RCC 7860 (cell line): ENCODE measurements at places on chromosomes 2 and 18.

- no peak for DNase-seq
These were observed 1.0 kb upstream of the TUBB6 start for GRCh38 chr18:12306752-12307700.

DNA sequence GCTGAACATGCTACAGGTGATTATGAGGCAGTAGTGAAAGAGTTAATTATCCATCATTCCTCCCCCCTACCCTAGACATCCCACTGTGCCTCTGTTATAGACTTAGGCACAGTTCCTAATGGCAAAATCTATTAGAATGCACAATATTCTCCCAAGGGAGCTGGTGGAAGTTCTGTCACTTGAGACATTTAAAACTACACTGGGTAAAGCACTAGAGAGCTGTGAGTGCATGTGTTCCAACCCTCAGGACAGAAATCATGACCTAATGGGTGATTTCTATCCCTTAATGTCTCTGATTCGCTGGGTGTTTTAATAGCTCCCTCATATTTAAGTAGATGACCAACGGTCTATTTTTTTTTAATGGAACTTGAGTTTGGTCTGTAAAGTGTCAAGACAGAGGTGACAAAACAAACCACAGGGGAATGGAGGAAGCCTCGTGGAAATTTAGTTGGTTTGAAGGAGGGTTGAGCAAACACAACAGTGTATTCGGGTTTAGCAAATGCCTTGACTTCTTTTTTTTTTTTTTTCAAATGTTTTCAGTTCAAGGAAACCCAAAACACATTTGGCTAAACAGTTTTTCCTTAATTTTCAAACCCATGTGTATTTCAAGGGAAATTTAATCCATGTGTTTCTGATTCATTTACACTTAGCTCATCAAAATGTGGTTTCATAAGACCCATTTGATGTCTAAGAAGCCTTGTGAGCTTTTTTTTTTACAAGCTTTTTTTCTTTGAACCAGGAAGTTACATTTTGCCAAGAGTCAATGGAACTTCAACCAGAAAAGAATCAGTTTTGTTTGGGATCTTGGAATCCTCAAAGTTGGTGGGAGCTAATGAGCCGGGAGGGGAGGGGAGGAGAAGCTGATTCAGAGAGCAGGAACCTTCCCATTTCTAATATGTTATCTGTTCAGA is 665.1 kb upstream of the ZEB2 start:
- DNase-seq, result no peak

GRCh38 chr18:62877411-62878221 is 162.3 kb downstream of the PHLPP1 start:
- DNase-seq, result peak; percentile 59

GRCh38 chr2:10482913-10483312 is 34.8 kb upstream of the ODC1 start:
- DNase-seq, result no peak

GRCh38 chr18:66655407-66655806 is 51.5 kb upstream of the CDH19 start:
- no peak for DNase-seq

DNA sequence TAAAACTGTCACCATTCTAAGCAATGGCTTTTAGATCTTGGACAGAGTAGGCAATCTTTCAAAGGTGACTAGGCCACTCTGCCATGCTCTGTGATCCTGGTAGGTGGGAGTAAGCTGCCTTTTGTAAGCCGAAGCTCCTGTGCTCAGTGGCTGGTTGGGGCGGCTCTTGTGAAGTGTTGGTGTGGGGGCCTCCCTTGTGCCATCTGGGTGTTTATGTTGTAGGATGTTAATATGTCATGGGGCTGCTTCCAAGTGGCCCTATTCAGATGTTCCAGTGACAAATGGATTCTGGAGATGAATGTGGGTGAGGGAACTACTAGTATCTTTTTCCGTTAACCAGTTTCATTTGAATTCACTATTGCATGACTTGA is 116.8 kb upstream of the SPRED2 start:
- no peak for DNase-seq

DNA sequence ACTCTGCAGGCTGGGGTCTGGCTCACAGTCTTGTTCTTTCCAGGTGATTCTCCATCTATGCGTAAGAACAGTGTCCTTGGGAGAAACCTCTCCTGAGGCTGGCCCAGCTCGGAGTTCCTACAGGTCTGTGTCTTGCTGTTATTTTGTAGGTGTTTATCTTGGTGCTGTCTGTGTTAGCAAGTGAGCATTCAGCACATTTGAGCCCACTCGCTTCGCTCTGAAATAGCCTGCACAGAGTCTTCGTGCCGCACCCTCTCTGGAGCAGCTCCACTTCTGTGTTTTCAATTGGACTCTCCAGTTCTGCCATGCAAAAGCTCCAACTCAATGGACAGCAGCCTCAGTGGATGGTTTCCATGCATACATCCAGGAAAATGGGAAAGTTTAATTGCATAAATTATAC is 378.2 kb upstream of the ST6GAL2 start:
- DNase-seq, result no peak

GRCh38 chr2:239769554-239770245 is 255.4 kb downstream of the NDUFA10 start:
- no peak for DNase-seq

DNA sequence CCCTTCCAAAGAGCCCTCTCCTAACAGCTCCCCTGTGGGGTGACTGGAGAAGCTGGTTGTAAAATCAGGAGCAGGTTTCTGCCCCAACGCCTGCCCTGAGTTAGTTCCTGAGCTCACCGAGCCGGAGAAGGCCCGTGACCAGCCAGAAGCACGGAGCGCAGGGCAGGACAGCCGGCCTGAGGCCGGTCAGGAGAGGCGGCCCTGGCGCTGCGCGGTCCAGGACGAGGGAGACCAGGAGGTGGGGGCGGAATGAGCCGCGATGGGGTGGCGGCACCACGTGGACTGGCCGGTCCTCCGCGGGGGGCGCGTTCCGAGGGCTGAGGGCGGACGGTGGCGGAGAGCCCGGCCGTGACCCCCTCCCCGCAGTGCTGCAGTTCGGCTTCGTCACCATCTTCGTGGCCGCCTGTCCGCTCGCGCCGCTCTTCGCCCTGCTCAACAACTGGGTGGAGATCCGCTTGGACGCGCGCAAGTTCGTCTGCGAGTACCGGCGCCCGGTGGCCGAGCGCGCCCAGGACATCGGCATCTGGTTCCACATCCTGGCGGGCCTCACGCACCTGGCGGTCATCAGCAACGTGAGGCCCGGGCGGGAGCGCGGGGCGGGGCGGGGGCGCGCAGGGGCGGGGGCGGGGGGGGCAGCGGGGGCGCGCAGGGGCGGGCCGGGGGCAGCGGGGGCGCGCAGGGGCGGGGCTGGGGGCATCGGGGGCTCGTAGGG is 29.0 kb downstream of the ANO7 start:
- DNase-seq, result peak; percentile 43

GRCh38 chr18:35174093-35174731 is 66.6 kb upstream of the ZNF397 start:
- DNase-seq, result no peak

DNA sequence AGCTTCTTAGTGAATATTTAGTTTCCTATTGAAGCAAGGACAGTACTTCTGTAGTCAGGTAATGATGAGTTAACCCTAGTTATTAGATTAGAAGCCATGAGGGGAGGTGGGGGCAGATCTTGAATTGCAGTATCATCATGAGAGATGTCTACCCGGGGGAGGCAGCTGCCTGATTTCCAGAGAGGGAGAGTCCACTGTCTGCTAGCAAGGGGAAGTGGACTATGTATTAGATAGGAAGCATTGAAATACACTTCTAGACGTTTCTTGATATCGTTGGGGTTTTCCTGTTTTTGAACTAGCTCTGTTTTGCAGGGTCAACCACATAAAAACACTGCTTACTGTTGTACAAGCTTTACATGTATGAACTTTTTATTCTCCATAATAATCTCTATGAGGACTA is 38.8 kb downstream of the APLF start:
- no peak for DNase-seq

DNA sequence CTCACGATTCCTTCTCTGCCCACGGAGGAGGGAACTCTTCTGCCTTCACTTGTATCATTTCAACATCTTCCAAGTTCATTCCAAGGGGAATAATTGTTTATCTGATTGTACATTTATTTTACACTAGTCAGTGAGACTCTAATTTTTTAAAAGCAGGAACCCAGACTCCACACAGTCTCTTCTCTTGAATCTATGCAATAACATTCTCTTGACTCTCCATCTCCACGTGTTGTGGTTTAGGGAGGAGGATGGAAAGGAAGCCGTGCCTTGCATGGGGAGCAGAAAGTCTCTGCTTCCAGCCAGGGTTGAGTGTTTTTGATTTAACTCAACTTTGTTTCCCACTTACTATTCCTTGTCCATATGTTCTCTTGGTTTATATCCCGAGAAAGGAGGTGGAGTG is 131.1 kb upstream of the RIOK3 start:
- DNase-seq, result no peak

- peak; percentile 77 for DNase-seq
These were observed 53.7 kb upstream of the ARL4C start for GRCh38 chr2:234550511-234551107.

GRCh38 chr2:135409436-135409835 is 121.6 kb downstream of the ZRANB3 start:
- DNase-seq, result no peak

- no peak for DNase-seq
These were observed 114.0 kb downstream of the RAPGEF4 start for GRCh38 chr2:172849519-172850217.

DNA sequence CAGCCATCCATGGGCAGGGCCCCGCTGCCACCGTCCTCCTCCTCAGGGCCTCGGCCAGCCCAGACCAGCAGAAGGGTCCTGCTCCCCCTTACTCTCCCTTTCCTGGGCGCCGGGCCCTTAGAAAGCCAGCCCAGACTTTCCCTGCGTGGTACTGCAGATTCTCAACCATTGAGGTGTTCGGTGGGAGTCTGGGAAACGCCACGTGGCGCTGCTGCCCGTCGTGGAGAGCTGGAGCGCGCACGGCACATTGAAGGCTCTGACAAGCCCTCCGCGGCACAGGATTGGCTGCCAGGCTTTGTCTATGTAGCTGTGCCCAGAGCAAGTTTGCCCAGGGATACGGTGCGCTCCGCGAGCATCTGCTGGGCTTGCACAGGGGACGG is 10.4 kb upstream of the KLHL30 start:
- DNase-seq, result no peak

GRCh38 chr2:104866883-104867812 is 13.2 kb downstream of the POU3F3 start:
- DNase-seq, result no peak

DNA sequence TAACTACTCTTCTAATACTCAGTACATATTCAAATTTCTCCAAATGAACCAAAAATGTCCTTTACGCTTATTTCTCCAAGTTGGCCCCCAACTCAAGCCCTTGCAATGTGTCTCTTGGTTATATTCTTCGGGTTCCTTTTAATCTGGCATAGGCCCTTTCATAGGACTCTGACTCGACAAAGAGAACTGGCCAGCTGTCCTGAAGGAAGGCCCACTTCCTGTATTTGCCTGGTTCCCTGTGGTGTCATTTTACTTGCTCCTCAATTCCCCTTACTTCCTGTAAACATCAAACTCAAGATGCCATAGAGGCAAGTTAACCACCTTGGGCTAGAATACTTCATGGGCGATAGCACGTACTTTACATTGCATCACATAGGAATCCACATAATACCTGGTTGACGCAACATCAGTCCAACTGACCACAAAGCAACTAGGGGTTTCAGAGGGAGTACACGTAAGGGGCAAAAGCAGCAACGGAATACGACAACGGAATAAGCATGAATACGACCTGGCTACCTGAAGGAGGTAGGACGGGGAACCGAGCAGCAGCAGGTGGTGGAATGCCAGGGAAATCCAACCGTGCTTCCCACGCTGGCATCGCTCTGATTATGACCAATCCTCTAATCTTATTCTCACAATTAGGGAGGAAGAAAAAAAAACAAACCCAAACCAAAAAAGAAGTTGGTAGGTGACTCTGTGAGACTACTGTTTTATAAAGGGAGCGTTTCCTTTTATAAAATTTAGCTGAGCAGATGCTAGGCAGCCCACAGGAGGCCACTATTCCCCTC is 823 bp upstream of the GORASP2 start:
- no peak for DNase-seq

DNA sequence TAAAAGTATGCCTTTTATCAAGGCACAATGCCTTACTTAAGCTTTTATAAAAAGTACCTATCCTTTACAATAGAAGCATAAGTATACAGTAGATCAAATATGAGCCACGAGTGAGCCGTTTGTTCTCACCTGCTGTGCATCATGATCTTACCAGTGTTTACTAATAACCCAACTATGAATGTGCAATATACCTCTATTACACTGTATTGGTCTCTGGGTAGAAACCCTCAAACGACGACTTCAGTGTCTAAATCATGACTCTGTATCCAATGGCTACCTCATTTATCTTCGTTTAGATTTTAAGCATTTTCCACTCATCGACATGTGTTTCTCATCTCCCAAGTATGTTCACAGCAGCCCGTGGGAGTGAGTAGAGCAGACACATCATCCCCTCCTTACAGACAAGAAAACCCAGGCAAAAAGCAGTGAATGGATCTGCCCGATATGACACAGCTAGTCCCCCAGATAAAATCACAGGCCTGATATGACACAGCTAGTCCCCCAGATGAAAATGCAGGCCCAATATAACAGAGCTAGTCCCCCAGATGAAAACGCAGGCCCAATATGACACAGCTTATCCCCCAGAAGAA is 279.8 kb downstream of the TNS1 start:
- no peak for DNase-seq

DNA sequence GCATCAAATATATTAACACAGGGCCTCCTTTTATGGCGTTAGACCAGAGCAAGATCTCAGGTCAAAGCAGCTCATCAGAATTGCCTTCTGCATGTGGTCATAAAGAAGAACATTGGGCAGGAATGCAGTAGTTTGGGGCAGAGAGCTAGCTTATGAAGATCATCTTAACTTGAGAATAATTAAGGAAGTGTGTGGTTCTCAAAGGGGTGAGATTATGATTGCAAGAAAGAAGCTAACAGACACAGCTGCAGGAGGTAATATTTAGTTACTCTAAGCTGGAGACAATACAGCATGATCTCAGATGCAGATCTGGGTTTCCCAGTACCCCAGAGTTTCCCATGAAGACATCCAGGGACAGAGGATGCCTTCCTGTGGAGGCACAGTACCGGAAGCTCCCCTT is 91.6 kb downstream of the TTC27 start:
- DNase-seq, result no peak

DNA sequence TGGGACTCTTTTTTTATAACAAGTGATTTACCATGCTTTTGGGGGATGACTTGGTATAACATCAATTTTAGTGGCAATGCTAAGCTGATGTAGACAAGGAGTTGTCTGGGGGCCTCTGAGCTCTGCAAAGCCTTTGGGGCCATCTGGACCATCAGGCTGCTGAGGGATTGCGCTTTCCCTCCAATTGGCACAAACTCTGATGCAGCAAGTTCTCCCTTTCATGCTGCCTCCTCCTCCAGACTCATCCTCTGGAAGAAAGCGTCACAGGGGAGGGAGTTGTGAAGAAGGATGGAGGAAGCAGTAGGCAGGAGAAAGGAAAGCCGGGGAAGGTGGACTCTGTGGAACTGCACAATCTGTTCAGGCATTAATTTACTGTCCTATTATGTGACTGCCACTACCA is 10.2 kb upstream of the FAP start:
- no peak for DNase-seq
